ENCODE measurements at places on chromosomes 16 and 17.

- no peak for DNase-seq
Observed at GRCh38 chr16:48479329-48479728, 94.1 kb upstream of the SIAH1 start.

DNA sequence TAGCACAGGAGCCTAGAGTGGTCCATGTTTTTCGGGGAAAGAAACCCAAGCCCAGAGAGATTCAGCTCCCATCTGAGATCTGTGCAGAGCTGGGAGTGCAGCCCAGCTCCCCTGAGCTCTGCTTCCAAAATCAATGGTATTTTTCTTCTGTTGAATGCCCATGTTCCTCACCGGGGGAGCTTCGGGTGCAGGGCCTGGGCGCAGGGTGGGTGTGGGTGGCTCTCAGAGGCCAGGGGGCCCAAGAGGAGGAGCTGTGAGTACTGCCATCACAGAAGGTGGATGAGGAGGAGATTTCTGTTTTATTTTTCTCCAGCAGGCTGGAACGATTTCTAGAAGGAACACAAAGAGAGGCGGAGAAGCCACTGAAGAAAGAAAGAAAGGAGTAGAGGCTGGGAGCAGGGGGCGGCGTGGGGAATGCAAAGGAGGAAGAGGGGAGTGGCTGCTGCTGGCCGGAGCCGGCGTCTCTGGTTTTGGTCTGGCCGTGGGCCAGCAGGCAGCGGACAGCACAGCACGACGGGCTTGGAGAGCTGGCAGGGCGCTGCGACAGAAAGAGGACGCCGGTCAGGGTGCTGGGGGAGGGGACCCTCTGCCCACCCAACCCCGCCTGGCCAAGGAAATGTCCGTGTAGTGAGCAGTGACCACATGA, 76.2 kb upstream of the KSR1 start:
- peak; percentile 16 for DNase-seq

GRCh38 chr17:10156948-10157607, 41.3 kb downstream of the GAS7 start:
- no peak for DNase-seq

DNA sequence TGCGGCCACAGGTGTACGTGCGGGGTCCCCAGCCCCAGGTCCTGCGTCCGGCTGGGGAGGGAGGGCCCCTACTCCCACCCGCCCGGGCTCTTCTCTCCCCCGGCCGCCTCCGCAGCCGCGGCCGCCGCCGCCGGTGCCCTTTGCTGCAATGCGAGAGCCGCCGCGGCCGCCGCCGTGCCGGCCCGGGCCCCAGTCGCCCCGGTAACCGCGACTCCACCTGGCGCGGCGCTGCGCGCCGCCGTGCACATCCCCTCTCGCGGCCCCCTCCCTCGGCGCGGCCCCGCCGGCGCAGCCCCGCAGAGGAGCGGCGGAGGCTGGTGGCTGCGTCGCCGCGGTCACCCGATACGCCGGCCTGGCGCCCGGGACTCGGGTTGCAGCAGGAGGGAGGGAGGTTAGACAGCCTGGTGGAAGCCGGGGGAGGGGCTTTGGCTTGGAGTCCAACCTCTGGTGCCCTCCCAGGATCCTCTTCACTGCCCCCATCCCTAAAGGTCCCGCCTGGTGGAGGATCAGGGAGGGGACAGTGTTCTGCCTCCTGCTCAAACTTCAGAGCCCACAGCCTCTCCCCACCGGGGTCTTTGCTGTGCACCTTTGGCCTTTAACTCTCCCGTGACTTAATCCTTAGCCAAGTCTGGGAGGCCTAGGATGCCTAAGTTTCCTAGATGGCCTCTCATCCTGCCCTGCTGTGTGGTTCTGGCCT, 32.9 kb downstream of the SRCIN1 start:
- peak; percentile 59 for DNase-seq

GRCh38 chr17:32241640-32242039, 24.0 kb upstream of the RHBDL3 start:
- no peak for DNase-seq

- no peak for DNase-seq
Observed at GRCh38 chr16:9934723-9935508, 247.3 kb downstream of the GRIN2A start.

- no peak for DNase-seq
Observed at GRCh38 chr17:15411384-15412198, 55.8 kb downstream of the CDRT4 start.

DNA sequence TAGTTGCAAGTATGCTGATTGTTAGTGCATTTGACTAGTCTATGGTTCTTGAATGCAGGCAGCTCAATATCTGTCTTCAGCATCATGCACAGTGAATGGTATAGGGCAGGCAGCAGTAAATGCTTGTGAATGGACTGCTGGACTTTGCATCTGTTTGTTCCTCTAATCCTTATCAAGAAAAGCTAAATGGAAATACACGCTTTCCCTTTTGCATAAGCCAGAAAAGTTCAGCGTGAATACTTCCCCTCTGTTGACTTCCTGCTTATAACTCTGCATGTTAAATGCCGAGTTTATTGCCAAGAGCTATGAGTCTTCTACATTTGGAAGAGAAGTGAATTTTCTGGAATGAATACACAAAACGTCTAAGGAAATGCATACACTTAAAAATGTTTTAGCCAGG, 127.9 kb upstream of the CPHXL start:
- DNase-seq: no peak

DNA sequence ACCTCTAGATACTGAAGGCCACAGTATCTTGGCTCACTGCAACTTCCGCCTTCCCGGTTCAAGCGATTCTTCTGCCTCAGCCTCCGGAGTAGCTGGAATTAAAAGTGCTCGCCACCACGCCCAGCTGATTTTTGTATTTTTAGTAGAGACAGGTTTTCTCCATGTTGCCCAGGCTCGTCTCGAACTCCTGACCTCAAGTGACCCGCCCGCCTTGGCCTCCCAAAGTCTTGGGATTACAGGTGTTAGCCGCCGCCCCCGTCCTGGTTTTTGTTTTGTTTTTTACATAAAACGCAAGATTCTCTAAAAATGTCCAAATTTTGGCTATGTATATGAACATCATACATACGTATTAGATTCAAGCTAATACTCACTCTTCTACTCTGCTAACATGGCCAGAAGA, 2.0 kb upstream of the GGNBP2 start:
- no peak for DNase-seq

GRCh38 chr16:8831871-8832716, 34.5 kb downstream of the PMM2 start:
- no peak for DNase-seq

DNA sequence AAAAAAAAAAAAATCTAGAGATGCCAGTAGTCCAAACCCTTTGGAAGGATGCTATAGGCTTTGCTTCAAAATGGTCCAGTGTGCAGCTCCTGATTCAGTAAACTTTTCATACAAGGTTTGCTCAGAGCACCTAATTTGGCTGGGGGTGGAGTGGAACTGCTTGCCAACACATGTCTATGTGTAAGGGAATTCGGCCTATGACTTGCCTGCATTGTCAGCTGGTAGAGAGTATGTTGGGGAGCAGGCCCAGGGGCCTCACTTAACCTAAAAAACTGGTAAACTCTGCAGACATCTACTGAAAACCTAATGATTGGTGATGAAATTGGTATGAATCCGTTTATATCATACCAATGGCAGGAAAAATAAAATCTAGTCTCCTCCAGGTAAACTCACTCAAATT, 1.5 kb upstream of the MFSD6L start:
- DNase-seq: no peak

Data from DMS79 treated with DMSO at 0.1 percent for 48 hours (cell line).